HT-29 (cell line): ENCODE measurements at places on chromosomes 7 and 10. TPM values are rescaled to one million over a fixed set of nuclear protein-coding genes. Genes with fewer than 3 reads are reported as not detected.
A peak's percentile ranks its signal among the peaks of the same experiment; 100 is the strongest.

GRCh38 chr10:116118847-116119246 is 154.2 kb downstream of the GFRA1 start:
- DNase-seq, result no peak

DNA sequence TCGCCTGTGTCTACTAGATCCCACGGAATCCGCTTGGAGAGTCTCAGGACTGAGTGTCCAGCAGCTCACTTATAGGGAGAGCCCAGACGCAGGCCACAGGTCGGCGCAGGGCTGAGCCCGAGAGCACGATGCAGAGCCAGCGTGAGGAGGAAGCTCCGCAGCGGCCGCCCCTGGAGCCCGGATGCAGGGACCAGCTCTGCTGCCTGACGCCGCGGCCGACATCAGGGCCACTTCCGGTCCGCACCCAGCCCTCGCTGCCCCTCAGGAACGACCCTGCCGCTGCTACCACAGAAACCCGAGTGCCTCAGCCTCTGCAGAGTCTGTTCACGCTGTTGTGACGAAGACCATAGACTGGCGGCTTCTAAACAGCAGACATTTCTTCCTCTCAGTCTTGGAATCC is 275.8 kb upstream of the PPP2R2D start:
- no peak for DNase-seq

GRCh38 chr10:73649876-73650536 is 5.8 kb downstream of the SYNPO2L start:
- no peak for DNase-seq

GRCh38 chr10:86261941-86262687 is 104.5 kb downstream of the GRID1 start:
- peak; percentile 71 for DNase-seq

DNA sequence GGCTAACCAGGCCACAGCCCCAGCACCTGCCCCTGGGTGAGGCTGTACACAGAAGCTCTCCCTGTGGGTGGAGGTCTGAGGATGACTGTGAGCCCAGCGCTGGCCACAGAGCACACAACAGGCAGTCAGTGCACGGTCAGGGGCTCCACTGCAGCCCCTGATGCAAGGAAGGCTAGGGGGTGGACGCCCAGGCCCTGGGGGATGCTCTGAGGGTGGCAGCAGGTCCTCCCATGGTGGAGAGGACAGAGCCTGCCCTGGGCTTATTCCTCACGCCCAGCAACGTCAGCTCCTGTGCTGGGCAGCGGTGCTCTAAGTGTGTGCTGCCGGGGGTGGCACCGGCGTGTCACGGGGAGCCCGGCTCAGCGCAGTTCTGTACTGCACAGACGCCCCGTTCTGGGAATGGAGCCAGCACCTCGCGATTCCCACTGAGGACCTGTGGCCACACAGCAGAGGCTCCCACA is 223.2 kb downstream of the MAD1L1 start:
- no peak for DNase-seq

- no peak for DNase-seq
Observed at GRCh38 chr10:35765066-35765527, 123.0 kb upstream of the FZD8 start.

DNA sequence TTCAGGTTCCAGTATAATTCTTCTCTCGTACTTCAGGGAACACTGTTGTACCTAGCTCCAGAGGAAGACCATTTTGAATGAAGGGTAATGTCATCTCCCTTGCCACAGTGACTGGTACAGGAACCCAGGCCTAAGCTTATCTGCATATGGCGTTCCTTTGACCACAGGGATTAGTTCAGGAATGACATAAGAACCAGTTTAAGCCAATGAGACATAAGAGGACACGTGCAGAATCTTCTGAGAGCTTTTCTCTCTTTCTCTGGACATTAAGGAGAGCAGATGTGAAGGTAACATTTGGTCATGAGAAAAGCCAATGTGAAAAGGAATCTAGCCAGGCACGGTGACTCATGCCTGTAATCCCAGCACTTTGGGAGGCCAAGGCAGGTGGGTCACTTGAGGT is 21.8 kb upstream of the HIBADH start:
- no peak for DNase-seq

DNA sequence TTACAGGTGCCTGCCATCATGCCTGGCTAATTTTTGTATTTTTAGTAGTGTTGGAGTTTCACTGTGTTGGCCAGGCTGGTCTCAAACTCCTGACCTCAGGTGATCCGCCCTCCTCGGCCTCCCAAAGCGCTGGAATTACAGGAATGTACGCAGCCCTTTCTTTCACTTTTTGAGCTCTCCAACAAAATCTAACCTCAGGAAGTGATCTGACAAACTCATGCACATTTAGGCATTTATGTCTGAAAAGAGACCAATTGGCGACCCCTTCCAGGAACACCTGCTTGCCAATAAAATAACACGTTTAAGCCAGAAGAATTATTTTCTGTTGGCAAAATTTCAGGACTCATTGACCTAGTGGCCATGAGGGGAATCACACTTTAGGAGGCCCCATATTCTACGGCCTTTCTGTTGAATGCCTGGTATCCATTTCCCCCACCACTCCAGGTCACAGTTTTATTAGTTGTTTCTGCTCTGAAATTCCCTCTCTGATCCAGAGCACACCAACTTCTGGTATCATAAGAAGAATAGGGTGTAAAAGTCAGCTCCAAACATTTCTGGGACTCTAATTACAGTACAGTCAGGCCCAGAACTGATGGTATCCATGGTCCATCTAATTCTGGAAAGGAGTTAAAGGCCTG is 65.8 kb upstream of the FRMD4A start:
- no peak for DNase-seq

DNA sequence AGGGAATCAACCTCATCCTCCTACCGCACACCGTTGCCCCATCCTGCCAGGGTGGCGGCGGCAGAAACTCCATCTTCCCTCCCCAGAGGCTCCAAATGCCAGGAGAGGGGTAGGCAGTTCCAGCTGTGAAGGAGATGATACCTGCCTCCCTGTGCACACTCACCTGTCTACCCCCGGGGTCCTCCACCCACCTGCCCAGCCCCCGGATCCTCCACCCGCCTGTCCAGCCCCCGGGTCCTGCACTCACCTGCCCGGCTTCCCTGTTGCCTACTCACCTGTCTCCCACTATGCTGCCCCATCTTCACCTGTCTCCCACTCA is 13.4 kb upstream of the DNAAF5 start:
- DNase-seq, result no peak

DNA sequence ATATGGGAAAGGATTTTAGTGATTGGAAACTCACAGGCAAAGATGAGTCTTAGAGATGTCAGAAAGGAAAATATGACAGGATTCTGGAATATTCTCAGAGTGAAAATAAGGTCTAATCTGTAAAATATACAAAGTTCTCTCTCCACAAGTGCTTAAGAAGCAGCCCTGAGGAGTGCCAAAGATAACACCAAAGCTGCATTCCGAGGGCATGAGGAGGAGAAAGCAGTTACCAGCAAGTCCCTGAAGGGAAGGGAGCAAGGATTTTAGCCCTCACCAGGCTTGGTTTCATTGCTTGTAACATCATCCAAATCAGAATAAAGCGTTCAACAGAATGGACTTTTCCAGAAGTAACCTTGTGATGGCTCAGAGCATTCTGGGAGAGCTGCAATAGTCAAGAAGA is 31.4 kb upstream of the DLX6 start:
- DNase-seq, result no peak

DNA sequence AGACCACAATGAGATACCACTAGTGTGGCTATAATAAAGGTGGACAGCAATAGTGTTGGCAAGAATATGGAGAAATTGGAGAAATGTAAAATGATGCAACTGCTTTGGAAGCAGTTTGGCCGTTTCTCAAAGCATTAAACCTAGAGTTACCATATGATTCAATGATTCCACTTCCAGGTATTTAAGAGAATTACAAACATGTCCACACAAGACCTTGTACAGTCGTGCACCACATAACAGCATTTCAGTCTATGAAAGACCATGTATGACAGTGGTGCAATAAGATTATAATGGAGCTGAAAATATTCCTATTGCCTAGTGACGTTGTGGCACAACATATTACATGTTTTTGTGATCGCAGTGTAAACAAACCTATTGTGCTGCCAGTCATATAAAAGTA is 29.6 kb downstream of the CCDC172 start:
- DNase-seq, result no peak

- no peak for DNase-seq
Observed at GRCh38 chr10:70162892-70163201, 7.5 kb downstream of the SAR1A start.

DNA sequence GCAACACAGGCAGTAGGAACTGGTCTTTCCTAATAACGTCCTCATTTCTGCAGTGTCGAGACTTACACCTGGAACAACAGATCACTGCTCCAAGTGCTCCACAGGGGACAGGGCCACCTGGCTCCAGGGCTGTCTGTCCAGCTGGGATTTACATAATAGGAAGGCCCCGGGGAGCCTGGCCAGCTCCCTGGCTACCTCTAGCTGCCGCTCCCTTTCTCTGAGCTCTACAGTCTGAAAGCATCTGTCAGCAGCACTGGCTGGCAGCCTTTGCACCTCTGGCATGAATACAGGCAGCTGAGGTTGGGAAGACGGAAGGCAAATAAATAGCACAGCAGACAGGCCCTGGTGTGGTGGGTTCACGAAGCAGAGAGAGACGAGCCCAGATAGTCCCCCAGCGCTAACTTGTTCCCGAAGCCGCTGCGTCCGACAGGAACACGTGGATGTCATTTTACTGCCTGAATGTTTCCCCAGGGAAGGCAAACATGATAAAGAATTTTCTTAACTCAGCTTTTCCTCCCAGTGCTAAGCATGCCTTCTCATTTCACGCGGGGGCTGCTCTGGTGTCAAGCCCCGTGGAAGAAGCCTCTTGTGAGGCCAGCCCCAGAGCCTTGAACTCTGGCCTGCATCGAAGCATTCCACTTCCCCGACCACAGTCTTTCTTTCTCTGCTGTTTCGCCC is 105.4 kb downstream of the ITIH5 start:
- no peak for DNase-seq

DNA sequence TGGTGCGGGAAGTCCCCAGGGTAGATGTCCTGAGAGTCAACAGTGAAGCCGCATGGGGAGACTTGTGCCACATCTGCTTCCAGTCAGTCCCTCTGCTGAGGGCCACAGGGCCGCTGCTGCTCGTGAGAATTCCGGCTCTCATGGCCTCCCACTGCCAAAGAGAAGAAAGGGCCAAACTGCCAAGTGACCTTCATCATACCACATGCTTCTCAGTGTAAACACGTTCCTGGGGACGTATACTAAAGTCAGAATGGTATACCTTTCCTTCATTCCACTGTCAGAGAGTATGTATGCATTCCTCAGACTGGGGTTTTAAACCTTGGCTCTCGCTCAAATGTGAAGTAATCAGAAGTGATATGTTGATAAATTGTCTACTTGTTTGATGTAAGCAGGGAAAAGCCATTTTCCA is 52.8 kb upstream of the SEC61G start:
- no peak for DNase-seq

GRCh38 chr7:134420424-134421125 is 38.3 kb downstream of the AKR1B1 start:
- peak; percentile 97 for DNase-seq

- DNase-seq, result peak; percentile 64
Observed at GRCh38 chr7:100472121-100472851, 6.7 kb downstream of the TSC22D4 start.

GRCh38 chr7:37816922-37817590 is 31.3 kb upstream of the NME8 start:
- no peak for DNase-seq

DNA sequence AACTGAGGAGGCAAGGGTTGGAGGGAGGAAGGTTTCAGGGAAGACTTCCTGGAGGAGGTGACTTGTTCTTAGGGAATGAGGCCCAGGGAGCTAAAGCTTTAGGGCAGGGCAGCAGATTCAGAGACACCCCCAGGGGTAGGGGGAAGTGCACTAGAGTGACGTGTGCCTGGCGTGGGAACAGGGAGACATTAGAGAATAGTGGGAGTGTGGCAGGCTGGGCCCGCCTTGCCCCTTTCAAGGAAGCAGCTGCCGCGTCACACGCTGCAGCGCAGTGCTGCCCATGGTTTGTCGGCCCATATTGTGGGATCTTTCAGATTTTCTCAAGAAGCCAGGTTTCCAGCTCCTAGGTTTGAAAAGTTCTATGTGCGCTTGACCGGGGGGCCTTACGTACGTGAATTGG is 139.4 kb downstream of the LHPP start:
- DNase-seq, result no peak

- DNase-seq, result peak; percentile 99
Observed at GRCh38 chr7:98086281-98086718, 20.4 kb upstream of the LMTK2 start.

- no peak for DNase-seq
Observed at GRCh38 chr10:58590924-58591323, 78.3 kb downstream of the BICC1 start.

- no peak for DNase-seq
Observed at GRCh38 chr10:119849944-119850343, 22.7 kb downstream of the MCMBP start.

- DNase-seq, result peak; percentile 86
Observed at GRCh38 chr7:70571403-70571934, 560.5 kb upstream of the GALNT17 start.

GRCh38 chr10:131146790-131147189 is 164.7 kb downstream of the TCERG1L start:
- no peak for DNase-seq

- no peak for DNase-seq
Observed at GRCh38 chr7:40147371-40148246, 12.8 kb downstream of the SUGCT start.

DNA sequence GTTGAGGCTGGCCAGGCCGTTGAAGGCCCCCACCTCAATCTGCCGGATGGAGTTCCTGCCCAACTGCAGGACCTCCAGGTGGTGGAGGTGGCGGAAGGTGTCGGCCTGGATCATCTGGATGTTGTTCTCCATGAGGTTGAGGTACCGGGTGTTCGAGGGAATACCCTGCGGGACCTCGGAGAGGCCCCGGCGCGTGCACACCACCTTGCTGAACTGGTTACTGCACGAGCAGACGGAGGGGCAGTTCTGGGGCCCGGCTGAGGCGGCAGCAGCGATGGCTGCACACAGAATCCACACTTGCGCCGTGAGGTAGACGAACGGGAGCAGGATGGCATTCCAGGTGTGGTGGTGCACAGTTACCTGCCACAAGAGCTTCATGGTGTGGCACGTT is 979 bp downstream of the LRRC4 start:
- DNase-seq, result no peak

GRCh38 chr7:43600056-43600455 is 17.1 kb downstream of the STK17A start:
- DNase-seq, result no peak

The CYP26C1 gene
- total RNA-seq, result 0.18 and 0.23 TPM in 2 replicates

The HOXA6 gene
- total RNA-seq, result 25.5 and 28.1 TPM in 2 replicates

The CALCR gene
- not detected in 2 replicates for total RNA-seq

The IGFBP1 gene
- total RNA-seq, result 0.31 TPM in 1 of 2 replicates, not detected in the other

The KIF20B gene
- 8.8 and 9.8 TPM in 2 replicates for total RNA-seq

The NODAL gene
- total RNA-seq, result not detected in 2 replicates

The TBC1D12 gene
- total RNA-seq, result 5.8 TPM in 2 replicates

The ENKUR gene
- 0.21 TPM in 1 of 2 replicates, not detected in the other for total RNA-seq

The SLC26A5 gene
- total RNA-seq, result not detected in 2 replicates

The IDI2 gene
- not detected in 2 replicates for total RNA-seq

The MYPN gene
- total RNA-seq, result not detected in 2 replicates

The ITPRID1 gene
- 0.05 TPM in 1 of 2 replicates, not detected in the other for total RNA-seq
